Psoas muscle (tissue), 8 donors: ENCODE measurements at places on chromosomes 1 and 21.

GRCh38 chr21:42632336-42632751 is 21.1 kb upstream of the PDE9A start:
- DNase-seq = no peak

DNA sequence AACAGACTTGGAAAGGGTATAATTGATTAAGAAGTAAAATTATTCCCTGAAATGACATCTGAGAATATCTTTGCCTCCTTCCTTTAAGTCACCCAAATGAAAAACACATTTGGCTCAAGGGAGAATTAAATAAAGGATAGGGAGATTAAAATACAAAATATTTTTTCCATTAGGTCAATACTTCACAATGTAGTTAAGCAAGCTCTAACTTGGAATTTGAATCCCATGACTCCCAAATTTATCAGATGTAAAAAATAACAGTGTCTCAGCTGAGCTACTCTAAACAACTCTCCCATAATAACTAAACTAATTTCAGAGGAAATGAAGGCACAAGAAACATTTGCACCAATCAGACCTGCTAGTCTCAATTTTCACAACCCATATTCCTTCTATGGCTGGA is 6.5 kb upstream of the NMNAT2 start:
- DNase-seq = no peak

GRCh38 chr21:43581453-43581852 is 77.8 kb downstream of the HSF2BP start:
- DNase-seq = no peak

GRCh38 chr1:64030411-64030810 is 173.0 kb upstream of the UBE2U start:
- no peak for DNase-seq

GRCh38 chr1:3132660-3133059 is 63.7 kb downstream of the PRDM16 start:
- DNase-seq = no peak

- no peak for DNase-seq
Observed at GRCh38 chr1:160767395-160768294, 28.3 kb upstream of the LY9 start.
